MG63 (cell line): ENCODE measurements at places on chromosomes 6 and 20.

DNA sequence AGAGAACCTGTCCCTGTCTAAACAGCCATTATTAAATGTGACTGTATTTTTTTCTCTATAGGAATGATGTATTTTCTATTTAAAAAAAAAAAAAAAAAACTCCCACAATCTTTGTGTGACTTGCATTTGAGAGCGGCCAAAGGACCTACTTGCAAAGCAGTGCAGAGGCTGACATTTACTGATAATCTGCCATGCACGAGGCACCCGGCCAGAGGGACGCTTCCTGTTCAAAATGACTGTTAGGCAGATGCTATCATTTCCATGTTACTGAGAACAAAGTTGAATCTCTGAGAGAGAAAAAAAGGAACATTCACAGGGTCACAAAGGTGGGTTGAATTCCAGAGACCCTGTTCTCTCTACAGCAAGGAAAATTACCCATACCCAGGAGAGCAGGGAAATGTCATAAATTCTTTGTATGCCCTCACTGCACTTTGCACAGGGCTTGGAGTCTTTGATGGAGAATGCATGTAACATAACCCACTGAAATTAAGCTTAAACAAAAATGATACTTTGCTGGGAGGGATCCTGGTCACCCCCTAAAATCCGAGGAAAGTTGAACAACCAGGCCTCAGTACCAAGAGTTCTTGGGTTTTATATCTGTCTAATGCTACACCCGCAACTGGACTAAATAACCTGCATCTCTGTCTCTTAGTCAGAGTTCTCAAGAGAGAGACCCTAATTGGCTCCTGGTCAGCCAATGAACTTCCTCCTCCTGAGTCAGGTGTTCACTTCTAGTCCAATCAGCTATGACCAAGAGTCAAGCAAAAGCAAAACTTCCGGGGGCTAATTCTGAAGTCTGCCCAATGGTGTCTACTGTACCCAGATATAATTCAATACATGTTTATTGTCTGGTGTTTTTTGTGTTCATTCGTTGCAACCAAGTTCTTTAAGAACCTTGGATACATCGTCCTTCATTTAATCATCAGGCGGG is 61.2 kb downstream of the GCLC start:
- no peak for DNase-seq

- DNase-seq = no peak
Measured at GRCh38 chr6:105994118-105994590, 92.0 kb upstream of the PRDM1 start.

GRCh38 chr6:148044261-148044751 is 298.3 kb upstream of the SASH1 start:
- DNase-seq = no peak

GRCh38 chr6:104519566-104519965 is 340.2 kb downstream of the HACE1 start:
- DNase-seq = no peak

DNA sequence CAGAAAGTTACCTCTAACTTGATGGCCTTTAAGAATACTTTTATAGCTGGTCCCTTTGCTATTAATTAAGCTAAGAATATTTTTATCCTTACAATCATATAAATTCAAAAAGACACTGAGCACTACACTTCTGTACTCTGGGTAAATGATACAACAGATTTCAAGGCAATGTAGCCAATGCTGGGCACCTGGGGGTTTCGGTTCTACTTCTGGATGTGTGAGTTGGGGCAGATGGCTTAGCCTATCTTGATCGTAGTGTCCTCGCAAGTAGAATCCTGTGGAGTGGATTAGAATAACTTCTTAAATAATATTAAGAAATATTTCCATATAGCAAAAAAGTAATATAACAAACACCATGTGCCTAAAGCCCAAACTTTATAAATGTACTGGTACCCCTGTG is 96.9 kb upstream of the NT5E start:
- DNase-seq = no peak

DNA sequence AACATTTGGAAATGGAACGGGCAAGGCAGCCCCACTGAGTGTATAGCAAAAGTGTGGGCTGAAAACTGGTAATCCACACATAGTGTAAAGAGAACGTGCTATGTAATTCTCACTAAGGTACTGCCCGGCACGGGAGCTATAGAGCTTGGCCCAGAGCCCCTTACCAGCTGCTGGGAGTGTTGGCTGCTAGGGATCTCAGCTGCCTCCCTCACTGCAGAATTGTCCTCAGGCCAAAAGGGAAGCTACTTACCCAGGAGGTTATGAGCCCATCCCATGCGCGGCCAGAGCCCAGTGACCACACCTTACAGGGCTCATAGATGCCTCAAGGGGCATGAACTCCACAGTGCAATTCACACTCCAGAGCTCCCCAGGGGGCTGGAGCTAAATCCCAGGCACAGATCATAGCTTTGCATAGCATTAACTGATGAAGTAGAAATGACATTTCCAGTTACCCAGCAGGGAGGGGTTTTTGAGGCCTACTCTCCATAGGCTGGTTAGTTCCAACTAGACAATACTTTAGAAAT is 56.8 kb downstream of the LINC00237 start:
- DNase-seq = no peak

- DNase-seq = no peak
Measured at GRCh38 chr6:154378518-154378917, 21.9 kb upstream of the IPCEF1 start.

- peak; percentile 54 for DNase-seq
Measured at GRCh38 chr6:159184559-159184958, 15.4 kb downstream of the FNDC1 start.

DNA sequence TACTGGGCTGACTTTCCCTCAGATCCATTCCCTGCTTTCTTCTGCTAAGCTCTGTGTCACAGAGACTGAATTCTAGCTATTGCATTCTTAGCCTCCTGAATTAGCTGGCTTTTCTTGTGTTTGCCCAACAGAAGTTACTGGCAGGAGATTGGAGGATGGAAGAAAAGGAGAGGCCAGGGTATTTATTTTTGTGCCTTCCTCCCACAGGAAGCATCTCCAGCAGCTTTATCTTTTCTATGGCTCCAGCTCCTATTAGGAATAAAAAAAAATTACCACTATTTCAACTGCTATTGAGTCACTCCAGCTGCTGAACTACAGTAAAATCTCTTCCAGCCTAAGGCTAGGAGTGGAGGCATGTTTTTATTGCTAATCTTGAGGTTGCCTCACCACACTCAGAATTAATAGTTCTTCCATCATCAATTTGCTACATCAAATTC is 492.4 kb downstream of the RFPL4B start:
- DNase-seq = no peak

DNA sequence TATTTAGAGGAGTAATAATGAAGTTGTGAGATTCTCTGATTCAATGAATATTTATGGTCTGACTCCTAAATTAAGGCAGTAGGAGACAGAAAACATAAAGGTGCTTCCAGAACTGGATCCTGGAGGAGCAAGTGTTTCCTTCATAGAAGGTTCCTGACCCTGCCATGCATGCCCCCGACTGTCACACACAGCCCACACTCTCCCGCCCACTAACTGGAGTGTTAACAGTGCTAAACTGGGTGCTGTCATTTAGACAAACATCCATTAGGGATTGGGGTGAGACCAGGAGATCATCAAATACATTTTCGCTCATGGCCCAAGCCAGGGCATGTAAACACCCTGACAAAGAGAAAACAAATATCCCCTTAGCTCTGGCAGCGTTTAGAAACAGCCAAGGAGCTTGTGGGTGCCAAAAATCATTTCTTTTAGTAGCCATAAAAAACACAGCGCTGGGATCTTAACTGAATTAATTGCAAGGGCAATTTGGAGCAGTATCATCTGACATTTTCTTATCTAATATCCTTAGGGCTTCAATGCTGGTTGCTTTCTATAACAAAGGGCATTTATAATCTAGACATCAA is 46.8 kb downstream of the INSM1 start:
- no peak for DNase-seq

- DNase-seq = no peak
Measured at GRCh38 chr6:135183002-135183531, 2.0 kb downstream of the MYB start.

GRCh38 chr6:17086469-17086868 is 15.4 kb upstream of the STMND1 start:
- DNase-seq = peak; percentile 54

DNA sequence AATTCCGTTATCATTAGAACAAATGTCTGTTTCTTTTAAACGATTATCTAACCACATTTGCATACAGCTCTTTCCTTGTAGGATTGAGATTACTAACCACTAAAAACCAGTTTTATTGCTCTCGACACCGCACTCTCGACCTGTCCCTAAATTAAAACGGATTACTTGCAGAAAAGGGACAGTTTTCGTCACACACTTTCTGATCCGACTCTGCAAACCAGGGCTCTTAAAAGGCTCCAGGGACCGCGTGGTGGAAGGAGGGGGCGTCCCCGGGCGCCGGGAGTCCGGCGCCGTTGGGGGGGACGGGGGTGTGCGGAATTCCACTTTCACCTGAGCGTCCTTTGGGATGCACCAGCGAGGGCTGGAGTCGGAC is 731 bp downstream of the MAK start:
- DNase-seq = peak; percentile 23

DNA sequence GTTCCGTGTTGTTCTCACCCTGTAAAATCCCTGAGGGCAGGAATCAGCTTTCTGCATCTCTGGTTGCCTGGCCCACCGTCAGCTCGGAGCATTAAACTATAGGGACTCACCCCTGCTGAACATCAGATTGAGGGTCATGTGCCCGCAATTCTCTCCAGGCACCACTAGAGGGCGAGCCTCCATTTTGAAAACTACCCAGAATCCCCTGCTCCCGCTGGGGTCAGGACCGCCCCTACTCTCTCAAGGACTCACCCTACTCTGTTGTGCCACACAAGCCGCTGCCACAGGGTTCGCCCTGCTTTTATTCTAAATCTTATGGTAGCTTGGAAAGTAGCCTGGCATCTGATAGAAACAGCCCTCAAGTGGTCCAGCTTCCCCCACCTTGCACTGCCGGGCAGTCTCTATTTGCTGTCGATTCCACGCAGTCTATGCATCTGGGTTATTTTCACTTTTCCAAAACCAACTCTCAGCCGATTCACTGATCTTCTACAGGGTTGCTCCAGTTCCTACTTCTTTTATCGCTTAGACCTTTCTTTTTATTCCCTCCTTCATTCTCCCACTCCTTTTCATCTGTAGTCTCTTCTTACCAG is 244.1 kb upstream of the QKI start:
- DNase-seq = peak; percentile 10

DNA sequence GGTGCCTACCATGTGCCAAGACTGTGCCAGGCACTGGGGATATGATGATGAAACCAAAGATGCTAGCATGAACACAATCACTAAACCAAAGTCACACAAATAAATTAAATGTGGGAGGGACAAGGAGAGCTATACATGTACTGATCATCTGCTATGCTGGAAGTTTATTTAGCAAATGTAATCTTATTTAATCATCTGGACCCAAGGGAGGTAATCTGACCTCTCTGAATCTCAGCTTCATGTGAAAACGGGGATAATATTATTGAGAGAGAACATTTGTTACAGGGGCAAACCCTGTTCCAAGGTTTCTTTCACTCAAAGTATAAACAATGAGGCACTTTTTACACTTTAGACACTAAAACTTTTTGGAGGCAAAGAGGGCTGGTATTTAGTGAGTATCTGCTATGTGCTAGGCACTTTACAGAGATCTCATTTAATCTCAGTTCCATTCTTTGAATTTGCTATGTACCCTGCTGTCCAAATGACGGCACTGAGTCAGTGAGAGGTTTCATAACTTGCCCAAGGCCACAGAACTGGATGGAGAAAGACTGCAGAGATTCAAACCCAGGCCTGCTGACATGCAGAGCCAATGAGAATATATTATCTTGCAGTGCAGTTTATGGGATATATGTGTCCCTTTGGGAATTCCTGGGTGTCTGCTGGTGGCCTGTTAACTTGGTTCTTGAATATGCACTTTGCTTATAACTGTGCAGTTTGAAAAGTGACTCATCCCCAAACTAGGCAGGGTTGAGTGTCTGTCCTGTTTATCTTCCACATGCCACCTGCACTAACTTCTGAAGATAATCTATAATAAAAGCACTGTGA is 3.3 kb upstream of the ASXL1 start:
- DNase-seq = peak; percentile 48

GRCh38 chr6:129273161-129273560 is 390.2 kb downstream of the LAMA2 start:
- DNase-seq = no peak

DNA sequence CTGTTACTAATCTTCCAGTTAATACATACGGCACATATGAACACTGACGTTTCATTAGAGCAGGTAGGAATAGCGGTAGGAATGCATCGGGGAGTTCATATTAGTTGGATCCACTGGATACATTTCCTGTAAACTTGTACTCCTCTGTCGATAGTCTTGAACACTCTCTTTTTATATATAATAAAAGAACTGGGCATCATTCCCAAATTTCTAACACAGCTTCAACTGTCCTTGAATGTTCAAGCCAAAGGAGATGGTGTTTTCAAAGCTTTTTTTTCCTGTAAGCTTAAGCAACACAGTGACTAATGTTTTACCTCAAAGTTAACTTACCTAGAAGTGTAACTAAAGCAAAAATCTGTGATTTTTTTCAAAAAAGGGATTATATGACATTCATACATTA is 195.3 kb downstream of the UTRN start:
- DNase-seq = no peak

GRCh38 chr6:142879527-142879926 is 65.4 kb downstream of the HIVEP2 start:
- DNase-seq = no peak

GRCh38 chr6:9128970-9129369 is 693.6 kb upstream of the SLC35B3 start:
- no peak for DNase-seq

DNA sequence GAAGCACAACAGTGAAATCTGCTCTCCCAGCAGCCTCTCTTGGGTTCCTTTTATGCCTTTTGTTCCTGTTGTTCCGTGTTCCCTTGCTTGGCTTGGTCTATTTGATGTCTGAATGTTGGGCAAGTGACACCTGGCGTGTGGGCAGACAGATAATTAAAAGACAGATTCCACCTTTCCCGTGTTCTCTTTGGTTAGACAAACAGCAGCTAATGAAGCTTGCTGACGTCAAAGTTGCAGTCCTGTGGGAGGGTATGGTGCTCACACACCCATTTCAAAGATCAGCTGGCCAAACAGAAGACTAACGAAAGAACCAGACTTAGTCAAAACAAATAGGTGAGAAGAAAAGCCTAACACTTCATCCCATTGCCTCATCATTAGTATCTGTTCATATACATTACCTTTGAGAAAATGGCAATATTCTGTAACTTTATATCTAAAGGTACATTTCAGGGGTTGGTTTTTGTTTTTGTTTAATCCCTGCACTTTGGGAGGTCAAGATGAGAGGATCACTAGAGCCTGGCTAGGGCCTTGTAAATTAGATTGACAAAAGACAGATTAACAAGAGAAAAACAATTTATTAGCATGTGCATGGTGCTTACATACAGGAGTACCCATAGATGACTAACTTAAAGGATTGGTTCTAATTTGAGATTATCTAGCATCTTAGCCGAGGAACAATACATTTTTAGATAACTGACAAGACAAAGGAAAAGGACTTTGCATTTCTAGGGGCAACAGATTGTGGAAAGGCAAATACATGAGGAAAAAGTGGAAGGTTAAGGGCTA is 48.9 kb upstream of the TNFRSF21 start:
- no peak for DNase-seq

GRCh38 chr6:115241373-115241772 is 819.3 kb downstream of the FRK start:
- no peak for DNase-seq

- DNase-seq = no peak
Measured at GRCh38 chr6:168101590-168102314, 22.7 kb upstream of the FRMD1 start.

GRCh38 chr20:10447028-10447427 is 11.9 kb downstream of the SLX4IP start:
- DNase-seq = peak; percentile 67

- no peak for DNase-seq
Measured at GRCh38 chr6:20706939-20707485, 172.8 kb downstream of the CDKAL1 start.
